ENCODE measurements at places on chromosomes 13 and 19.

GRCh38 chr13:106595625-106596024, 27.7 kb upstream of the ARGLU1 start:
- DNase-seq = no peak

GRCh38 chr19:43534816-43535761, 2.1 kb downstream of the ZNF575 start:
- DNase-seq = no peak

DNA sequence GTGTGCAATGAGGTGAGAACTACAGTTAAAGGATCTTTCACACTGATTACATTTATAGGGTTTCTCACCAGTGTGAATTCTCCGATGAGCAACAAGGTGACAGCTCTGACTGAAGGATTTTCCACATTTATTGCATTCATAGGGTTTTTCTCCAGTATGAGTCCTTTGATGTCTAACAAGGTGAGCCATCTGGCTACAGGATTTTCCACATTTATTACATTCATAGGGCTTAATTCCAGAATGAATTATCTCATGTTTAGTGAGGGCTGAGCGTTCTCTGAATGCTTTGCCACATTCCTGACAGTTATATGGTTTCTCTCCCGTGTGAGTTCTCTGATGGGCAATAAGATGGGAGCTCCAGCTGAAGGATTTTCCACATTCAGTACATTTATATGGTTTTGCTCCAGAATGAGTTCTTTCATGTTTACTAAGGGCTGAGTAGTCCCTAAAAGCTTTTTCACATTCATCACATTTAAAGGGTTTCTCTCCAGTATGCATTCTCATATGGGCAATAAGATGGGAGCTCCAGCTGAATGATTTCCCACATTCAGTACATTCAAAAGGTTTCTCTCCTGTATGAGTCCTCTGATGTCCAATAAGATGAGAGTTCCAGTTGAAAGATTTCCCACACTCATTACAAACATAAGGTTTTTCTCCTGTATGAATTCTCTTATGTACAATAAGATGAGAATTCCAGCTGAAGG, 4.4 kb upstream of the C19orf18 start:
- DNase-seq = no peak

DNA sequence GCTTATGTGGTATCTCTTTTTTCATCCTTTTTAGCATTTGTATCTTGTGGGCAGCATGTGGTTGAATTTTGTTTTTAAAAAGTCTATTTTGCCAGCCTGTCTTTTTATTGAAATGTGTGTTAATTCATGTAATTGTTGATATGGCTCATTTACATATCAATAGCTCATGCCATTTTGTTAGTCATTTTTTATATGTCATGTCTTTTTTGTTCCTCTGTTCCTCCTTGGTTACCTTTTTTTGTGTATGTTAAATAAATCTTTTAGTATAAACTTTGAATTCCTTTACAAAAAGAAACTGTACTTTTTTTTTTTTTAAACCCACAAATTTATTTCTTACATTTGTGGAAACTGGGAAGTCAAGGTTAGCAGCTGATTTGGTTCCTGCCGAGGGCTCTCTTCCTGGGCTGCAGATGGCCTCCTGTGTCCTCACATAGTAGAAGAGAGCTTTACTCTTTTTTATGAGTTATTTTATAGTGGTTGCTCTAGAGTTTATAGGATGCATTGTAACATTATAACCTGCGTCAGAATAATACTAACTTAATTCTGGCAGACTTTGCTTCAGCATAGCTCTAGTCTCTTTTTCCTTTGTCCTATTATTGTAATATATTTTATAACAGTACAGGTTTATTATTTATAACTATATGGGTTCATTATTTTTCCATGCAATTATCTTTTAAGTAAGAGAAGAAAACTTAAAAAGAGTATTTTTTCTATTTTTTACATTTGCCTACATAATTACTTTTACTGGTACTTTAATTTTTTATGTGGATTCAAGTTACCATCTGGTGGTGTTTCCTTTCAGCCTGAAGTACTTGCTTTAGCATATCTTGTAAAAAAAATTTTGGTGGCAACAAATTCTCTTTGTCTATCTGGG, 86.3 kb downstream of the URI1 start:
- DNase-seq = no peak

- DNase-seq = no peak
Measured at GRCh38 chr13:73741111-73741510, 393.1 kb downstream of the KLF12 start.

DNA sequence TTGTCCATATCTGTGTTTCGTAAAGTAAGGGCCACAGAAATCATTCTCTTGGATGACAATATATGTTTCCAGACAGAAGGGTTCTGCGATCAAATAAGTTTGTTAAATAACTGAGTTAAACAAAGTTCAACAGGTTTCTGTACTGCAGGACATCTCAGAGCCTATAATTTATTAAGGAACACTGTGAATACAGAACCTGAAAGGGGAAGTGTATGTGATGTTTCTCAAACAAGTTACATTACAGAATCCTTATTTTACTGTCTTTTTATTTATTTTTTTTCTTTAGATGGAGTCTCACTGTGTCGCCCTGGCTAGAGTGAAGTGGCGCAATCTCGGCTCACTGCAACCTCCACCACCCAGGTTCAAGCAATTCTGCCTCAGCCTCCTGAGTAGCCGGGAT, 55.4 kb upstream of the GTF2F2 start:
- DNase-seq = no peak

All from cerebellar nuclear complex (tissue), 1 donor.